ENCODE measurements at places on chromosomes 13 and 19.
A peak's percentile ranks its signal among the peaks of the same experiment; 100 is the strongest.

- no peak for DNase-seq
Observed at GRCh38 chr19:14003251-14004055, 2.7 kb downstream of the RFX1 start.

DNA sequence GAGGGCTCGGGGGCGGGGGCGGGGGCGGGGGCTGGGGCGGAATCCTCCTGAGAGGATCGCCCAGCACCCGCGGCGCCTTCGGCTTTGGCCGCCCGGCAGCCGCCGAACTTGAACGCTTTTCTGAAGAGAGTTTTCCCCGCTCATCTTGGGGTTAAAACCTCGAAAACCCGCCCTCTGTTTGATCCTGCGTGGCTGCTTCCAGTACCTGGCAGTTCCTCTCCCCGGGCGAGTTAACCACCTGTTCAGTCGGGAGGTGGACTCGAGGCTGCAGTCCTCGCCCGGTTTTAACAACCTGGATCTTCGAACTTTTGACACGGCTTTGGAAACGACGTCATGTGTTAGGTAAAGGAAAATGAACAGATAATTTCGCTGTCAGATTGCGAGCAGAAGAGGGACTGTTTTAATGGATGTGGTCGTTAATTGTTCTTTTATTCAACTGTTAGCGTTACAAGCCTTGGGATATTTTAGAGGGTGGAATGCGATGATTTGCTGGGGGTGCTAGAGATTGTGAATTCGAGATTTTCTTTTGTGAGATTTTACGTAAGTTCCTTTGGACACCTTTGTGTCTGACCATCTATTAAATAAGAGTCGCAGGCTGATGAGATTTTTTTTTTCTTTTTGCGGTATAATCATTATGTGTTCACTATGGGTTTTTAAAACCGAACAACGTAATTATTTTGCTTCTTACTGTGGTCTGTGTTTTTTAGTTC is 1.0 kb downstream of the FNDC3A start:
- DNase-seq, result peak; percentile 83

DNA sequence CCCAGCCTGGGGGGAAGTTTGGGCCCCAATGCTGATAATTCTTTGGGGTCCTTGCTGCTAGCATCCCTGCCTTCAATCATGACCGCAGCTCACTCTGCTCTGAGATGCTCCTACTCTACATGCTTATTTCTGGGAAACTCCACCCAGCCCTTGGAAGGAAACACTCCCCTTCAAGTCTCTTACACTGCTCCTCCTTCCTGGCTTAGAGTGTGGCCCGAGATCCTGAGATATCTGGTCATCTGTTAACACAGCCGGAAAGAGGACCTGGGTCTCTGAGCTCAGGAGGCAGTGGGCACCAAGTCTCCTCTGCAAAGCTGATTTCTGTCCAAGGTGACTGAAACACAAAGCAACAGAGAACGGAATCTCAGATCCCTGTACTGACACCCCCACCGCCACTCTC is 33.0 kb downstream of the CYP4F2 start:
- DNase-seq, result no peak

GRCh38 chr19:10113592-10113963 is 2.1 kb downstream of the P2RY11 start:
- DNase-seq, result no peak

DNA sequence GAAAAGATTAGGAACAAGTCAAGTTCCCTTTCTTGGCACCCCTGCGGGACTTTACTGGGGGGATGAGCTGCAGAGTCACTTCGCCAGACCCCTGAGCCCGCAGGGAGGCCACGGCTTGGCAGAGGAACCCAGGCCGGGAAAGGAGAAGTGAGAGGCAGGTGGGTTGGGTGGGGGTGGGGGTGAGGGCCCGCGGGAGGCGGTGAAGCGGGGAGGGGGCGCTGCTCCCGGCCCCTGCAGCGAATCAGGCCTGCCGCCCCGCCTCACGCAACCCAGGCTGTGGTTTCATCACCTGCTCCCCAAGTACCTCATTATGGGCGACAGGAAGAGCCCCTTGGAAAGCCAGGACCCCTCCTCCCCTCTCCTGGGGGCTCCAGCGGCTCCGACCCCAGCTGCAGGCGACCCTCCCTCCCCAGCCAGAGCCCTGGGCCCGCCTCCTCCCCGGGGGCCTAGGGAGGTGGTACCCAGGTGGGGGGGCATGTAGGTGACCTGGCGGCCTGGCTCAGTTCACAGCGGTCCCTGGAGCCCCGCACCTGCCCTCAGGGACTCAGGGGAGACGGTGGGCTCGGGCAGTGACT is 9.5 kb downstream of the MEF2B start:
- no peak for DNase-seq

DNA sequence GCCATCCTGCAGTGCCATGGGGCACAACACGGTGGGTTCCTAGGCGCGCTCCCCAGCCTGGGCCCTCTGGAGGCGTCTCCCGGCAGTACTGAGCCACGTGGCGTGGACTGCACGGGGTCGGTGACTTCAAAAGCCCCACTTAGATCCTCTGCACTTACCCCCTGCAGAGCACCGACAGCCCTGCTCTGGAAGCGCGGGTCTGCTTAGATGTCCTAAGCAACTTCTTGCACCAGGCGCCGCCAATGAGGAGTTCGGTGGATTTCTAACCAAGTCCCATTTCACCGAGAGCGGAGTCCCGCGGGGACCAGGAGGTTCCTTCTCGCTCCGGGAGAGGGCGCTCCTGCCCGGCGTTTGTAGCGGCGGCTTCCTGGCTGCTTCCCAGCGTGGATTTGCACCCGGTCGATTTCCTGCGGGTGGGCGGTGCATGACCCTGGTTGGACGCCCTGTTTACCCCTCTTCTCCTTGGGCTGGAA is 25.2 kb upstream of the ZNF845 start:
- peak; percentile 56 for DNase-seq

DNA sequence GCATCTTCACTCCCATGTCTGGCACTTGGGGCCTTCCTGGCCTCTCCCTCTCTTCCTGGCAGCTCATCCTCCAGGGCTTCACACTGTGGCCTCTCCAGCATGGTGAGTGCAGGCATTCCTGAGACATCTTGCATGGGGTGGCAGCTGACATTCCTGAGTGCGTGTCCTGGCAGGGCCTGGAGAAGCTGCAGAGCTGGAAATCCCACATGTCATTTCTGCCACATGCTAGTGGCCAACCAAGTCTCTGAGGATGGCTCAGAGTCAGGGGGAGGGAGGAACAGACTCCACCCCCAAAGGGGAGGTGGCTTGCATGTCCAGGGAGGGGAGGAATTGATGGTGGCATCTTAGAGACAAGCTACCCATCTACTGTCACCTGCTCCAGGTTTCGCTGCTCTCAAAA is 41.6 kb upstream of the AMER2 start:
- no peak for DNase-seq

- DNase-seq, result no peak
Observed at GRCh38 chr19:33432446-33433170, 59.1 kb downstream of the CEBPG start.
